Neuronal stem cell (in vitro differentiated cells): ENCODE measurements at places on chromosomes 7 and 10.
A peak's percentile ranks its signal among the peaks of the same experiment; 100 is the strongest.

DNA sequence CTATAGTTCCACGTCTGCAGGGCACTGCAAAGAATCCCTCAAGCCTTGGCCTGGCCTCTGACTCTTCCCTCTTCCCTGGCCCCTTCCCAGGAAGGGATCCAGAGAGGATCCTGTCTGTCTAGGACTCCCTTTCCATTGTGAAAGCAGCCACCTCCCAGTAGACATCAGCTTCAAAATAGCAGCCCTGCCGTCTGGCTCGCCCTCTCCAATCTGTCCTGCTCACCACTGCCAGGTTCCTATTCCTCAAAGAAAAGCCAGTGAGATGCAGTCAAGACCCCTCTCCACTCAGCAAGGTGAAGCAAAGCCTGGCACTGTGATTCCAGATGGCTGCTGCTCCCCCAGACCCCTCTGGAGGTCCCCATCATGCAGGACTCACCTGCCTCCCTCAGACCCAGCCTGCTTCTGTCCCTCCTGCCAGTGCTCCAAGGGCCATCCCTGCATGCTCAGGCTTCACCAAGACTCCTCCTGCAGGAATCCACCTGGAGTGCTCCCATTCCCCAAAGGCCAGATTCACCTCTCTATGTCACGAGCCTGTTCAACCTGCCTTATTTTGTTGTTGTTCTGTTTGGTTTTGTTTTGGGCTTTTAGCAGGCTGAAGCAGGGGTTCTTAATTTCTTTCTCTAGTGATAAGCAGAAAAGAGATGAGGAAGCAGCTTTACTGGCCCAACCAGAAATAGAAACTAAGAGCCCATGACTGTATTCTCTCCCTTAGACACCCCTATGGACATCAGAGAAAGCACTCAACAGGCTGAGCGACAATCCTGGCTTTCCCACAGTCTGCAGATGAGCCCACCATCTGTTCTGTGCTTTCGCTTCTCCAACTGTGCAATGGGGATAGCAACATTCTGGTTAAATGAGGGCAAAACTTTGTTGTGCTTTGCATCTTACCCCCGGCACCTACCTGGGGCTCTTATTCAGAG lies 305.1 kb downstream of the GRID1 start:
- no peak for DNase-seq

GRCh38 chr10:7475046-7475911 lies 64.4 kb upstream of the SFMBT2 start:
- DNase-seq: peak; percentile 24

GRCh38 chr10:28564905-28565304 lies 32.0 kb downstream of the WAC start:
- no peak for DNase-seq

DNA sequence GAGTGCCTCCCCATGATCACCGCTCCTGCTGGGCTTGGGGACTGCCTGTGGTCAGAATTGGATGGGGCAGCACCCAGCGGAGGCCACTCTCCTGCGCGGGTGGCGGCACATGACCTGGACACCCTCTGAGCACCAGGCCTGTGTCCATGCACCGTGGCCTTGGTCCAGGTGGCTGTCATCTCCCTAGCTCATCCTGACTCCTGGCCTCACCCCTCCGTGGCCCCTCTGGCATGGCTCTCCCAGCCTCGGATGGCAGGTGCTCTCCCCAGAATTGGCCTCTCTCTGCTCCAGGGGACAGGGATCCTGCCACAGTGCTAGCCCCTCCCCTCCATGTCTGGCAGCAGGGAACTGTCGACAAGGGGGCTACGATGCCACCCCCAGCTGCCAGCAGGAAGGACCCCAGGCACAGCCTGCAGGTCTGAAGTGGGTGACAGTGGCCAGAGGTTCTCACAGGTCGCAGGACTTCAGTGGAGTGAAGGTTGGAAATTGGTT lies 37.2 kb upstream of the BTBD16 start:
- DNase-seq: no peak

DNA sequence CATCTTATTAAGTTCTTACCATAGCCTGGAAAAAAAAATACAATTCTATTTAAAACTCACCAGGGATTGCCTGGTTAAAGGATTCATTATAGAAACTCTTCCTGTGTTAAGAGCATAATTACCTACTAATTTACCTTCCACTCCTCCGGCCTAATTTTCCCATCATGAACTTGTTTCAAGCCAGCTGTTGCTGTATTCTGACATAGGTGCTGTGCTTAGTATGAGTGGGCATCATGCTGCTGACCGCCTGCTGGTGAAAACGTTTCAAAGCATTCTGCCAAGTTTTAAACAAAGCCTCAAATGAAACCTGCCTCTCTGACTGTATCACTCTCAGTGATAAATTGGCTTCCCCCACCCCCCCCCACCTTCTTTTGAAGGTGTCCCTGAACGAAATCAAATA lies 47.8 kb upstream of the KCNMA1 start:
- no peak for DNase-seq
